Activated CD4-positive, alpha-beta T cell treated with anti-CD3 and anti-CD28 coated beads, Interleukin-2, Interleukin-4, amounts not matched to agents 100 ng/mL and 50 ng/mL, durations not matched to agents 16 hours and 8 hours (primary cell): ENCODE measurements at places on chromosomes 4 and X.

DNA sequence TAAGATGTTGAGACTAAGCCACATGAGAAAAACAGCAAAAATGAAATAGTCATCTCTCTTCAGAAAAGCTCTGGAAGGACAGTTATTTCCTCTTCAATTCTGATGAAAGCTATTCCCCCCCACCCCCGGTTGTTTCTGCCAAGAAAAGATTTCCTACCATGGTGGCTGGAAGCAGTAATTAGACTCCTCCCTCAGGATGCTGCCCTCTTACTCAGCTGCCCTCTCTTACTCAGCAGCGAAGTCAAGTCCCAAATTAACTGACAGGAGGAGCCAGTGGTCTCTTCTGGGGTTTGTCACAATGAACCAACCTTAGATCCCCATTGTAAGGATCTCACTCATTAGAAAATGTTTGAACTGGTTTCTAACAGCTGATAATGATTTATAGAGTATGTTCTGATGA is 38.0 kb downstream of the GPM6B start:
- no peak for DNase-seq

- no peak for DNase-seq
Measured at GRCh38 chrX:32525234-32525633, 686.1 kb downstream of the DMD start.

- no peak for DNase-seq
Measured at GRCh38 chr4:24334906-24335305, 249.4 kb downstream of the DHX15 start.

GRCh38 chr4:53734584-53735353 is 143.5 kb upstream of the LNX1 start:
- DNase-seq: no peak

DNA sequence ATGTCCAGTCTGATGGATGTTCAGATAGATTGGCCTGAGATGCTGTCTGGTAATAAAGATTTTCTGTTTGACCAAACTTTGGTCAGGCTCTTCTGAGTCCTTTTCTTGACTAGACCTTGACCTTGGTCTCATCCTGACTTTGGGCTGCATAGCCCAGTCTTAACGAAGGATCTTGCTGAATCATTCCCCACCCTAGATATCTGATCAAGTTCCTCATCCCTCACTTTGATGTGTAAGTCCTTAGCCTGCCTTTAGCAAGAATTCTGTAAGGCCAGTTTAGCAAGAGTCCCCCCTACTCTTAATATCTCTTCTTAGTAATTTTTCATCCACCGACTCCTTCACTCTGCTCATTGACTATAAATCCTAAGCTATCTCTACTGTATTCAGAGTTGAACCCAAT is 244.4 kb upstream of the JADE1 start:
- no peak for DNase-seq
